ENCODE measurements at places on chromosomes 16 and 17.

GRCh38 chr16:8907096-8907495 is 24.9 kb downstream of the LITAFD start:
- DNase-seq, result no peak

GRCh38 chr16:29012913-29013553 is 28.2 kb downstream of the LAT start:
- DNase-seq, result no peak

- no peak for DNase-seq
Observed at GRCh38 chr16:20611975-20612481, 35.9 kb upstream of the ACSM2B start.

GRCh38 chr17:19590451-19590850 is 56.8 kb downstream of the SLC47A1 start:
- DNase-seq, result no peak

- DNase-seq, result no peak
Observed at GRCh38 chr16:19687279-19687678, 30.7 kb downstream of the KNOP1 start.
